ENCODE measurements at places on chromosomes 3 and 15.

- DNase-seq = no peak
These were observed 188.5 kb upstream of the PROK2 start for GRCh38 chr3:71973274-71974030.

- no peak for DNase-seq
These were observed 63.4 kb upstream of the FEZF2 start for GRCh38 chr3:62436785-62437184.

DNA sequence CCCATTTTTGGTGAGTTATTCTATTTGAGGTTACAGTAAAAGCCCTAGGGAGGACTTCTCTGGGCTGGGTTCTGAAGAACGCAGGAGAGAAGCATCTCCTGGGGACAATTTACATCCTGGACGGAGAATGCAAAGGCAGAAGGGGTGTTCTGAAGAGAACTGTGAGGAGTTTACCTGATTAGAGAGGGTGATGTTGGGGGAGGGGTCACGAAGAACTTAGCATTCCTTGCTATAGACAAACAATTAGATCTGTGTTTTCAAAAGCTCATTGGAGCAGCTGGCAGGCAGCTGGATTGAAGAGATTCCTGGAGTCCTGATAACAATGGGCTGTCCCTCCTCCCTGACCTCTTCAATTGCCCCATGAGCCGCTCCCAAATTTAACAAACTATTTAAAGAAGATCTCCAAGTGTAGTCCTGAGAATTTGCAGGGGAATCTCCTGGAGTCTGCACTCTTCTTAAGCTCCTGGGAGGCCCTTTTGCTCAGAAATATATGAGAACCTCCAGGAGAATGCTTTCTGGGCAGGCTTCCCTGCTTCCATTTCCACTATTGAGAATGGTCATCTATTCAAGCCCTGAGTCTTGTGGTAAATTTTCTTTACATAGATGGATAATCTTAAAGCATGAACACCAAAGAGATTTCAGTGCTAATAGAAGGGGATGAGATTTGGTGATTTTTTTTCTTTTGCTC lies 55.3 kb downstream of the ARHGAP31 start:
- DNase-seq = no peak

GRCh38 chr3:67493808-67494207 lies 160.6 kb downstream of the SUCLG2 start:
- DNase-seq = no peak

DNA sequence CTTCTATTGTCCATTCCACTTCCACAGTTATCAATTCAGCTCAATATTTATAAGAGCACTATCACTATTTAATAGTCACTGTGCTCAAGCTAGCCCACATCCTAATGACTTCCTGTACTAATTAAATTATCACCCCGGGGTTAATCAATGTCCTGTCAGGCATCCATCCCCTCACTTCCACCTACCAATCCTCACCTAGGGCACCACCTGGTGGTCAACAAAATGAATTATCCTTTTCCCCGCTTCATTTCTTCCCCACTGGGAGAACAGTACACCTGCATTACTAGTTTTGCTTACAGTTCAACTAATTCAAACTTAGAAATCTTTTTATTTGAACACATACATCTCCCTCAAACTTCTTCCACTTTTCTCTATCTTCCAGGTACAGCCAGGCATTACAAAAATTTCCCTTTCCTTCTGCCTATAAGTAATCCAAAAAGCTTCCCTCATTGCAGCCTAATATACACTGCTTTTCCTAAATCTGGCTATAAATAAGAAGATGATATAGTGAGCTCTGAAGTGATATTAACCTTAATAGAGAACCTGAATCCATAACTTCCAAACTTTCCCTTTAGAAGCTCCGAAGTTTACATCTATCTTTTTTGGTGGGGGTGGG lies 68.5 kb downstream of the TMCC1 start:
- DNase-seq = peak; percentile 65
